ENCODE measurements at places on chromosomes 2 and 18.

- no peak for DNase-seq
These were observed 298.8 kb upstream of the FANCL start for GRCh38 chr2:58539973-58540372.

DNA sequence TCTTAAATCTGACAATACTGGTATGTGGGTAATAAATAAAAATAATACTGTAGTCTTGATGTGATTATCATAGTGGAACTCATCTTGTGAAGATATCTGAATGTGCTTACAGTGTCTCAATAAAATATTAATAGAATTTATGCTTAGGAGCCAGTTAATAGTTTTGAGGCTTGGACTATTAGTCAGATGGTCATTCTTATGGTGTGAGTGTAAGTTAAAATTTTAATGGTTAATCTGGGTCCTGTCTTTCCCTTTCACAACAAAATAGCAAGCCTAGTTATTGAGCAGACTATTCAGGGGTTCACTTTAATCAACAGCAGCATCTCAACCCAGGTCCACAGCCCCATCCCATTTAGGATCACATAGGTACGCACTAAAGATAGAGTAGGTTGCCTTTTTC is 138.9 kb downstream of the HAUS1 start:
- DNase-seq, result no peak

- no peak for DNase-seq
These were observed 425.2 kb downstream of the METTL4 start for GRCh38 chr18:2146092-2146491.

DNA sequence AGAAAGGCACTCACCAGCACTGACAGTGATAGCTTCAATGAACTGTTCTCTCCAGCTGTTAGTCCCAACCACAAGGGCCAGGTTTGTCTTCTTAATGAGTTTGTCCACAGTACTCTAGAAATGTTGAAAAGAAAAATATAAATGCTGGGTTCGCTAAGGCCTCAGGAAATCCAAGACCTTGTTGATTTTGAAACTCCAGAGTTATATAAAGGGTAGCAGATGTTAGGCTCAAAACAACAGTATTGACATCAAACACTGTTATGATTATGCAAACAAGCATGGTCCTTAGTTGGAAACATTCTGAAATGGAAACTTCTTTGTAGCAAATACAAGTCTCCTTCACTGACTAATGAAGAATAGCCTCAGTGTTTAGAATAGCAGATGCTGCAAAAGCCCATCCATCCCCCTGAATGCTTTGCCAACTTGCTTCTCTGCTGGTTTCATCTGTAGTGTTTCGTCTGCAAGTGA is 291.1 kb downstream of the SLC8A1 start:
- no peak for DNase-seq

- DNase-seq, result no peak
These were observed 12.2 kb upstream of the GMPPA start for GRCh38 chr2:219486380-219486959.

- DNase-seq, result no peak
These were observed 295.6 kb downstream of the KIAA1328 start for GRCh38 chr18:37124516-37124915.

DNA sequence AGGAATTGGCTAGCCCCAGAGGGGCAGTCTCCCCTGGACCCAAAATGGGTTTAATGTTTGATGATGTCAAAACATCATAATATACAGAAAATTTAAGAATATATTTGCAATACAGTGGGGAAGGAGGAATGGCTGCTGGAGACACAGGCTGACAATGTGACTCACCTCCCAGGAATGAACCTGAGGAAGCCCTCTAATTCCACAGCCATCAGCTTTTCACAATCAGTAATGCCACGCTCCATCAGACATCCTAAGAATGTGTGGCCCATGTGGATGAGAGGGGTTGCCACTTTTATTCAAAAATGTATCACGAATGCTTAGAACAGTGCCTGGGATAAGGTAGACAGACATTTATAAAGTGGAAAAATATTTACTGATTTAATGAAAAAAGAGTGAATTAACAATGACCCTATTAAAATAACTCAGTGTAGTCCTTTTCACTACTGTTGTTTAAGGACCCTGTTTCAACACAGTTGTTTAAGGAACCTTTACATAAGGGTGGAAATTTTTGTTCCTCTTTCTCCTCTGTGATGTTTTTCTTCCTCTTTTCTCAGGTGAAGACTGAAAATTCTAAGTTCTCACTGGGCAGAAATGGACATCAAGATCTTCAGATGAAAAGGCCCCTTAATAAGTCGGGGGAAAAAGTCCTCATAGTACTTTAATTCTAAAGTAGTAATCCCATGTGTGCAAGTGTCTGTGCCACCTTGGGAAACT is 17.5 kb upstream of the TMEM163 start:
- no peak for DNase-seq

DNA sequence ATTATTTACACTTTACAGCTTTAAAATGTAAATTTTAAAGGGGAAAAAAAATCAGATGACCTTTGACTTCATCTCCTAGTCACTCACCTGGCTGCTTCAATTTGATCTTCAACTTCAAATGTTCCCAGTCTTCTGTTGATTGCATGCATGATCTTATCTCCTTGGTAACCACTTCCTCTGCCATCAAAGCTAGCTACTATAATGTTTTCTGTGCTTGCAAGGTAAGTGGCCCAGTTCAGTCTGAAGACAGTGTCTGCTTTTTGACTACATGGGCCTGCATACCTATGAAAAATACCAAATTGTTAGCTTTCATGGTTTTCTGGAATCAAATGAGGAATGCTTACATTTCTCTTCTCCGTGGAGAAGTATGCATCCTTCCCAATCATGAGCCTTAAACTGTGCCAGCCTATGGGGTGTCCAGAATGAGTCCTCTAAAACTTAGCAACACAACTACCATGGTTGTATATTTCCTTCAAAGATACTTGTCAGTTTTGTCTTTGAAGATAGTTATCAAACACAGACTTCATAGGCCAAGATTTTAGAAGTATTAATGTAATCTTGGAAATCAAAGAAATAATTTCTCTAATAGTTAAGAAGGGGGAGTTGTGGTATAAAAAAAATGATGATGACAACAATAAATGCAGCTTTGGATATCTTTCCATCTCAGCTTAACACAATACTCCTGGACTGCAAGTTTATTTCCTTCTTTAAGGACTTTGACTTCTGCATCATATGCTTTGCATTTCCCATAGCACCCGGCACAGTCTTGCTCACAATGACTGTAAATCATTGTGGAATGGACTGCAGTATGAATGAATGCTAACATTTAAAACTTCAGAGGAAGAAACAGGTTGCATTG is 62.1 kb downstream of the DPP4 start:
- no peak for DNase-seq

DNA sequence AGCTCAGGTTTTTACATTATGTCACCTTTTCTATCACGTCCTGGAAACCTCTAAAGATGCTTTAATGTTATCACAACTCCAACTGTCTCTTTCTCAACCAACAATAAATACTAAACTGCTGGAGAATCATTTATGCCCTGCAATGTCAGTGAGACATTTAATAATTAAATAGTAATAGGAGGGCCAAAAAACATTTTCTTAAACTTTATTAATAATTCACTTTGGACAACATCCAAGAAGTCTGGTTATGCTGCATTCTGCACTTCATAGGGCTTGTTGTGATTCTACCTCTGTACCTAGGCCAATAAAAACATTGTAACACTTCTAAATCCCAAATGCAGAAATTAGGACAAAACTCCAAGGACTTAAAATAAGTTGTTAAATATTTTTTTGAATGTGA is 420.4 kb upstream of the LRRTM1 start:
- DNase-seq, result no peak

- DNase-seq, result no peak
These were observed 46.1 kb downstream of the CDCA7 start for GRCh38 chr2:173400760-173401159.

- DNase-seq, result no peak
These were observed 317.8 kb downstream of the GULP1 start for GRCh38 chr2:188609321-188610049.

- DNase-seq, result no peak
These were observed 3.9 kb downstream of the KCNK3 start for GRCh38 chr2:26696351-26696816.

DNA sequence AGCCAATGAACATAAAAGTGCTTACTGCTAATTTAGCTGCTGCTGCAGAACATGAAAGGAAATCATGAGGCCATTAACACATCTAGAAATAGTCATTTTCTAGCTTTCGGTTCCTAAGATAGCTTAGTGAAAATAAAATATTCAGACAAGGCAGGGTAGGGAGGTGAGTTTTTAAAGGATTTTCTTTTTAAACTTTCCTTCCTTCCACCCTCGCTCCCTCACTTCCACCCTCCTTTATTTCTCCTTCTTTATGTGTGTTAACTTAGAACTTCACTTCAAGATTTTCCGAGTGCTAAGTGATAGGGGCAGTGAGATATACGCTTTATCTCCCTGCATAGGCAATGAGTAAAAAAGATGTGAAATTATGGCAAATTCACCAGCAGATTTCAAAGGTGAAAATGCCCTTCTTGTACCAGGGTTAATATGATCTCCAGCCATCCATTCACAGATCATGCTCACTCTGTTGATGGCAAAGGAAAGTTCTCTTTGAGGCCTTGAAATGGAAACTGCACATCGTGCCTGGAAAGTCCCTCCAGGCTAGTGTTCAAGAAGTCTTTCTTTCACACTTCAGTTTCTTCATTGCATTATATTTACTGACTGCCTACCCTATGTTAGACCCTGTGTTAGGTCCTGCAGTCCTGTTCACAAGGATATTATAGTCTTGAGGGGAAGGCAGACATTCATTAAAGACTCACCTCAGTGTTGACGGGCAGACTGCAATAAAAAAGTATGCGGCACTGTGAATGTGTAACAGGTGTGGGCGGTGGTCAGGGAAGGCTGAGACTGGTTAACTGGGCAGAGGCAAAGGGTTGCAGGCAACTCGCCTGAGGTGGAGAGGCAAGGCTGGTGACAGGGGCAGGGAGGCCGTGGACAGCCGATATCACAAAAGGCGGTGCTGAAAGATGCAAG is 200.8 kb downstream of the PLCL1 start:
- no peak for DNase-seq

DNA sequence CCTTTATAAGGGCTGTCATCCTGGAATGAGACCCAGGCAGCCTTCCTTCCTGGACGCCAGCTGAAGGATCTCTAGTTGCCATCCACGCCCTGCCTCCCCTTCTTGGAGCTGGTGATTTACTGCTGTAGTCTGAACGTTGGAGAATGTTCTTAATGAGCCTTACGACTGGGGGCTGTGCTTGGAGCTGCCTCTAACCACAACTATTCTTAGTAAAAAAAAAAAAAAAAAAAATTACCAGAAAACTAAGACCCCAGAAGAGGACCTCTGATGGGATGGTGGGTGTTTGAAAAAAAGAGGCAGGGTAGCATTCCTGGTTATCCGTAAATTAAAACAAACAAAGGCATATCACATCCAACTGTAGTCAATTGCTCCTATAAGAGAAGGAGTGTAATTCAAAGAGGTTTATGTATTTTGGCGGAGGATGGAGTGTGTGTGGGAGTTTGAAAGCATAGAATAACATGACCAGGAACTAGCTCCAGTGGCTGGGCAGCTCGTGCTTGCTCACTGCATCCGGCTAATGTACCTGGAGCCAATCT is 105.4 kb downstream of the QPCT start:
- DNase-seq, result no peak

GRCh38 chr2:43190311-43191052 is 35.9 kb downstream of the ZFP36L2 start:
- DNase-seq, result no peak

All from lower leg skin (tissue), 4 donors.